Tibial nerve (tissue), 4 donors: ENCODE measurements at places on chromosomes 11 and 22. TPM values are rescaled to one million over a fixed set of nuclear protein-coding genes. Genes with fewer than 3 reads are reported as not detected.

The CHORDC1 gene
- 30.0 TPM for total RNA-seq

The PRDM10 gene
- total RNA-seq: 9.6 TPM

GRCh38 chr11:14519597-14519916, 629 bp downstream of the PSMA1 start:
- peaks cover 14% of the 10 kb centered on the region for H3K4me1 ChIP-seq
- H3K27me3 ChIP-seq: no peaks in the 10 kb centered on the region
- no peak for DNase-seq

- no peak overlapping the region for H3K4me3 ChIP-seq
- H3K4me1 ChIP-seq: no peaks in the 10 kb centered on the region
- H3K27ac ChIP-seq: no peak overlapping the region
- DNase-seq: no peak
- no peaks in the 10 kb centered on the region for H3K27me3 ChIP-seq
- H3K36me3 ChIP-seq: no peaks in the 10 kb centered on the region
These were observed 30.6 kb upstream of the NARS2 start for GRCh38 chr11:78605296-78605695.

GRCh38 chr11:100133114-100133513, 554.0 kb upstream of the ARHGAP42 start:
- no peaks in the 10 kb centered on the region for H3K27me3 ChIP-seq
- no peak overlapping the region for H3K27ac ChIP-seq
- H3K4me1 ChIP-seq: no peaks in the 10 kb centered on the region
- no peaks in the 10 kb centered on the region for H3K36me3 ChIP-seq
- H3K4me3 ChIP-seq: no peak overlapping the region
- DNase-seq: no peak

GRCh38 chr22:16789860-16790493, 35.2 kb downstream of the XKR3 start:
- no peaks in the 10 kb centered on the region for H3K4me1 ChIP-seq
- H3K4me3 ChIP-seq: no peak overlapping the region
- H3K36me3 ChIP-seq: no peaks in the 10 kb centered on the region
- no peak for DNase-seq
